Upper lobe of left lung (tissue), 6 donors: ENCODE measurements at places on chromosomes 2 and 18.
A peak's percentile ranks its signal among the peaks of the same experiment; 100 is the strongest.

GRCh38 chr2:3269425-3270094, 108.1 kb downstream of the EIPR1 start:
- no peak for DNase-seq

- DNase-seq, result no peak
Measured at GRCh38 chr2:70690846-70691245, 77.2 kb downstream of the ADD2 start.

DNA sequence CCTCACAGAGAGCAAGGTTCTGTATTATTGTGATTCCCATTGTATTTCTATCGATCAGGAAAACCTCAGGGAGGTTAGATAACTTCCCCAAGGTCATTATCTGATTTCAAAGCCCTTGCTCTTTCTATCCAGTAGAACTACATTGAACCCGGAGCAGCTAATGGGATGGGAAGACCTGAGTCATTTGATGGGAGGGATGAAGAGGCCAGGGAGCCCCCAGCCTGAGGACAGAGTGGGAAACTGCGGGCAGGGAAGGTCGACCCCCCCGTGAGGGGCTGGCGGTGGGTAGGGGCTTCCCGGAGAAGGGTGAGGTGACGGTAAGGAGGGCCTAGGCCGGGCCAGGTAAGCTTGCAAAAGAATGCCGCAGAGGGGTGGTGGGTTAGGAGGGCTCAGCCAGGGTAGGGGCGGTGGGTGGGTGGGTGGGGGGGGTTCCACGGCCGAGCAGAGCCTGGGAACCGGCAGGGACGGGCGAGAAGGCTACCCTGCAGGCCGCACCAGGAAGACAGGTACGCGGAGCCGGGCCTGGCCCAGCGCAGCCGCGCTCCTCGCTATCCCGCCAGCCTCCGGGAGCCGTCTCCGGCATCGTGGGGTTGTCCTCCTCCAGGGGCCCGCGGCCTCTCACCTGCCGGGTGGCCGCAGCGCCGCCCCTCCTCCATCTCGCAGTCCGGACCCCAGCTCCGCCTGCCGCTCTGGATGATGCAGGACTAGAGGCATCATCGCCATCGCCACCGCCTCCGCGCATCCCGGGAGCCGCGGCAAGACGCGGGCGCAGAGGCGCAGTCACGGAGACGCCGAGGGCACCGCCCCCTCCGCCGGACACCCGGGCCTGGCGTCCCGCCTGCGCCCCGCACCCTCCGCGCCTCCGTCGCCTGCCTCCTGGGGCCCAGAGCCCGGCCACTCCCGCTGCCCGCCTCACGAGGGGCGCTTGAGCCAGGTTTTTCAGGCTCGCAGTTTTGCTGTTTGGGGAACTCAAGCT, at the start of gene GPR75:
Gene GPR75 (minus strand): TSS at position 762 of the 976 bp plus-strand sequence. CDS start 5,211 bp downstream, outside the sequence.
- DNase-seq, result peak; percentile 89

- DNase-seq, result no peak
Measured at GRCh38 chr2:220503431-220503830, 876.0 kb downstream of the SLC4A3 start.

DNA sequence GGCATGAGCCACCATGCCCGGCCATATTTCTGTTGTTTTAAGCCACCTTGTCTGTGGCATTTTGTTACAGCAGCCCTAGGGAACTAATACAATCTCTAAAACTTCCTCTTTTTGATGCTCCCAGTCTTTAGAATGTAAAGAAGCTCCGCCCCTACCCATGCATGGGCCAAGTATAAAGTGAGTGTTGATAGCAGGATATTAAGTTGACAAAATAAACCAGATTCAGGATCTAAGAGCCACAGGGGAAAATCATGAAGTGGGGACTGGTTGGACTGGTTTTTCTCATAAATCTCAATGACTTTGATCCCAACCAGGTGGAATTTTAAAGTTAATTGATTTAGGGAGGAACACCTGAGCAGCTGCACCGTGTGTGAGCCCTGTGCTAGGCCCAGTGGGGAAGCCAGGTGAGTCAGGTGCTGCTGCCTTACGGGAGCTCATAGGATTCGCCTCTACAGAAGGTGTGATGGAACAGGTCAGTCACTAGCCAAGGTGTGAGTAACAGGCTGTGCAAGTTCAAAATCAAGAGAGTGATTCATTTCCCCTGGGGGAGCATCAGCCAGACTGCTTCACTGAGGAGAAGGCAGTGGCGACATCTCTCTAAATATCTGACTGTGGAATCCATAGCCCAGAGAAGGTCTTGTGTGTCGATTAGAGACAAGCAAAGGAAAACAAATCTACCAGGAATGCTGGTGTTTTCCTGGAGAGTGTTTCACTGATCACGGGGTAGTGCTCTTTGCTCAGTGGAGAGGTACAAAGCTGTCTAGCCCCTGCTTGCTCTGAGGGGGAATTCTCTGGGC, 63.0 kb upstream of the MSH2 start:
- peak; percentile 54 for DNase-seq

DNA sequence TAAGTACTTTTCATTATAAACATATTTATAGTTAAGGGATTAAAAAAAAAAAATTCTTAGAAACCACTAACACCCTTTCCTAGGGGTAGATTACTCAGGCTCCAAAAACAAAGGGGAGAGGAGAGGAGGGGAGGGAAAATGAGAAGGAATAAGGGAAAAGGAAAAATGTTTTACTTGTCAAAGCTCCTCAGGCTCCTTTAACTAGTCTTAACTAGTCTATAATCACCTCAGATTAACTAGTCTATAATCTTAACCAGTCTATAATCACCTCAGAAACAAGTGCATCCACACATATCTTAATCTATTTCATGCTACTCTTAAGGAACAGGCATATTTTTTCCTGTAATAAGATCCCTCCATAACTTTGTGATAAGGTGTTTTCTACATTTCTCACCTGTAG, 76.4 kb downstream of the KANSL1L start:
- DNase-seq, result no peak

DNA sequence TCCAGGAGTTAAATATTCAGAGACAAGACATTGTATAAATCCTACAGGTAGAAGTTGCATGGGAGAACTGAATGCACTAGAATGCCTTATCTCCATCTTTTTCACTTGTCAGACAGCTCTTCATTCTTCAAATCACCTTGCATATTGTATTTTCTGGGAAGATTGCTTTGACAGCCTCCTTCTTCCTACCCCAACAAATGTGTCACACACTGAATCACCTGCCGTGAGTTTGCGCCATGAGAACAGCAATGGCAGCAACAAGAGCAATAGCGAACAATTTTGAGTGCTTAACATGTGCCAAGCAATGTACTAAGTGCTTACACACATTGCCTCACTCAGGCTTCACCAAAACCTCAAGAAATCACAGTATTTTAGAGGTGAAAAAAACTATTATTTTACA, 161.3 kb upstream of the REG3G start:
- no peak for DNase-seq

GRCh38 chr2:102361632-102362241, 6.1 kb downstream of the IL18R1 start:
- DNase-seq, result no peak

DNA sequence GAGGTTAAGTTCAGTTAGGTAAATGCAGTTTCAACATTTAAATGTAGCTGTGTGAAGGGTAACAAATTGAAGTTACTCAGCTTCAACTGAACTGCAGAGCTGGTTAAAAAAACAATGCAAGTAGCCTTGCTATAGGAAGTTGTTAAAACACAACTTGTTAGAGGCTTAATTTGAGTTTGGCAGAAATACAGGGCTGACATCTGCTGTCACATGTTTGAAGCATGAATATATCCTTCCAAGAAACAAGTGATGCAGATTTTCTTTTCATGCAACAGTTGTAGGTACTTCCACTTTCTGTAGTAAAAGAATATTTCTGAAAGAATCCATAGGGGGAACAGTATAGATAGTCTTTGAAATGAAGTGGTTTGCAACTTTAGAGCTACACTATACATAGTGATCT, 208.7 kb upstream of the RASGRP3 start:
- DNase-seq, result no peak

GRCh38 chr2:105061560-105061959, 23.7 kb downstream of the MRPS9 start:
- no peak for DNase-seq

GRCh38 chr2:229578052-229578846, 136.1 kb downstream of the DNER start:
- DNase-seq, result no peak

- DNase-seq, result no peak
Measured at GRCh38 chr18:57915865-57916582, 112.9 kb upstream of the ATP8B1 start.

GRCh38 chr18:26971409-26971808, 105.9 kb upstream of the AQP4 start:
- peak; percentile 24 for DNase-seq

DNA sequence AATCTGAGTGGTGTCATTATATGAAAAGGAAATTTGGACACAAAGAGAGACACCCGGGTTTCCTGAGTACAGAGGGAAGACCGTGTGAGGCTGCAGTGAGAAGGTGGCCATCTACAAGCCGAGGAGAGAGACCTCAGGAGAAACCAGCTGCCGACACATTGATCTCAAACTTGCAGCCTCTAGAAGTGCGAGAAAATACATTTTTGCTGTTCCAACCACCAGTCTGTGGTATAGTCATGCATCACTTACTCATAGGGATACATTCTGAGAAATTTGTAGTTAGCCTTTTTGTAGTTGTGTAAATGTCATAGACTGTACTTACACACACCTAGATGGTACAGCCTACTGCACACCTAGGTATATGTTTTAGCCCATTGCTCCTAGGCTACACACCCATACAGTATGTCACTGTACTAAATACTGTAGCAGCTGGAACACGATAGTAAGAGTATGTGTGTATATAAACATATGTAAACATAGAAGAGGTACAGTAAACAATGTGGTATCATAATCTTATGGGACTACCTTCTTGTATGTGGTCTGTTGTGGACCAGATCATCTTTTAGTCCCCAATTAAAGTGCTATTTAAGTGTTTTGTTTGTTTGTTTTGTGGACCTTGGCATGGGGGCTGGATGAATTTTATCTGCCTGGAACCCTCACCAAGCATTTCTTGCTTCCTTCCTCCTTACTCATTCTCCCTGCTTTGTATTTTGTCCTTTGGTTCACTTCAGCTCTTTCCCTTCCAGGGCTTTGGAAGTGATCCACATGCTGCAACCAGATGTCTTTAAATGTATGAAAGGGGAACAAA, 38.3 kb upstream of the SESTD1 start:
- DNase-seq, result no peak

DNA sequence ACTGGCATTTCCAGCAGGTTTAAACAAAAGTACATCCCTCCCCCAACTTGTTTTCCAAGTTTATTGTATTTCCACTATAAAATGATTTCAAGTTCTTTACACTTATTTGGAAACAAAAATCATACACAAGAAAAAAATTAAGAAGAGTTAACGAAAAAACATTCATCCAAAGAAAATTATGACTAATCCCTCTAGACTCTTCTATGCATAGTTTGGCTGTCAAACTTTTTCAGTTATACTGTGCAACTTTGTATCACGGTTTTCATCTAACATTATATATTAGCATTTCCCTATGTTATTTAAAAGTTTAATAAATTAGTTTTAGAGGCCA, 627 bp downstream of the WDCP start:
- no peak for DNase-seq

- peak; percentile 65 for DNase-seq
Measured at GRCh38 chr18:79200546-79201268, 131.5 kb downstream of the ATP9B start.

DNA sequence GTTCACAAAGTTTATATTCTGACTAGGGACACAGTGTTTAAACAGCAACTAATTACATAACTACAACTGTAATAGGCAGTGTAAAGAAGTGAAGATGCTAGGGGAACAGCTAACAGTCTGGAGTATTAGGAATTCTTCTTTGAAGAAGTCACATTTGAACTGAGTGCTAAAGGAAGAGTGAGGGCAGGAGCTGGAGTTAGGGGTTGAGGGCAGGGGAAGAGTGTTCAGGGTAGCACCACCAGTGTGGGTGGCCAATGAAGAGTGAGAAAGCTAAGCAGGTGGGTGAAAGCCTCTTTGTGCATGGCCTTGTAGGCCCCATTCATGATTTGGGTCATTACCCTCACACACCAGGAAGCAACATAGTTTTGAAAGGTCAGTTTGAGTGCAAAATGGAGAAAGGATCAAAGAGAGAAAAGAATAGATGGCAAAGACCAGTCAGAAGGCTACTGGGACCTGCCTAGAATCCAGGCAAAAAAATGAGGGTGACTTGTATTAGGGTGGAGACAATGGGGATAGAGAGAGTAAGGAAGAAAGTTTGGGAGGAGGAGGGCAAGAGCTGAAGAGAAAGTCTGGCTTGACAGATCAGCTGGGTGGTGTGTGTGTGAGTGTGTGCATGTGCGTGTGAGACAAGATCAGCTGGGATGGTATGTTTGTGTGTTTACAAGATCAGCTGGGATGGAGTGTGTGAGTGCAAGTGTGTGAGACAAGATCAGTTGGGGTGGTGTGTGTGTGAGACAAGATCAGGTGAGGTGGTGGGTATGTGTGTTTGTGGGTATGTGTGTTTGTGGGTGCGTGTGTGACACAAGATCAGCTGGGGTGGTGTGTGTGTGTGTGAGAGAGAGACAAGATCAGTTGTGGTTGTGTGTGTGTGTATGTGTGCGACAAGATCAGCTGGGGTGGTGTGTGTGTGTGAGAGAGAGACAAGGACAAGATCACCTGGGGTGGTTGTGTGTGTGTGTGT, 43.6 kb upstream of the AGPS start:
- no peak for DNase-seq

DNA sequence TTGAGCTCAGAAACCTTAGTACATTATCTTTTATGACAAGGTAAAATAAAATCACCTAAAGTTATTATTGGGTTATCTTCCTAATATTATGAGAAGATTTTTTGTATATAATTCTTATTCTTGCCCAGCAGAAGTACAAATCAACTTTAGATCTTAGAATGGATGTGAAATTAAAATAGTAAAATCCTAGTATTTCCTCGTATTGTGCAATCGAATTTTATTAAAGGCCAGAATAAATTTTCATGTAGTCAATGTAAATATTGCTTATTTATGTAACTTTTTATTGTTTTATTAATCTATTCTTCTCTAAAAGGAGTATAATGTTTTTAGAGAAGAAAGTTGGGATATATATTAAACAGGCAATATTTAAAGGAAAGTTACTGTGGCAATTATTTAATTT, 12.7 kb downstream of the MARS2 start:
- DNase-seq, result no peak

GRCh38 chr2:76478266-76479035, 767.7 kb upstream of the GCFC2 start:
- DNase-seq, result no peak

GRCh38 chr2:237434866-237435311, 20.9 kb upstream of the COL6A3 start:
- DNase-seq, result no peak

- DNase-seq, result no peak
Measured at GRCh38 chr18:55018602-55019001, 59.3 kb upstream of the CCDC68 start.

DNA sequence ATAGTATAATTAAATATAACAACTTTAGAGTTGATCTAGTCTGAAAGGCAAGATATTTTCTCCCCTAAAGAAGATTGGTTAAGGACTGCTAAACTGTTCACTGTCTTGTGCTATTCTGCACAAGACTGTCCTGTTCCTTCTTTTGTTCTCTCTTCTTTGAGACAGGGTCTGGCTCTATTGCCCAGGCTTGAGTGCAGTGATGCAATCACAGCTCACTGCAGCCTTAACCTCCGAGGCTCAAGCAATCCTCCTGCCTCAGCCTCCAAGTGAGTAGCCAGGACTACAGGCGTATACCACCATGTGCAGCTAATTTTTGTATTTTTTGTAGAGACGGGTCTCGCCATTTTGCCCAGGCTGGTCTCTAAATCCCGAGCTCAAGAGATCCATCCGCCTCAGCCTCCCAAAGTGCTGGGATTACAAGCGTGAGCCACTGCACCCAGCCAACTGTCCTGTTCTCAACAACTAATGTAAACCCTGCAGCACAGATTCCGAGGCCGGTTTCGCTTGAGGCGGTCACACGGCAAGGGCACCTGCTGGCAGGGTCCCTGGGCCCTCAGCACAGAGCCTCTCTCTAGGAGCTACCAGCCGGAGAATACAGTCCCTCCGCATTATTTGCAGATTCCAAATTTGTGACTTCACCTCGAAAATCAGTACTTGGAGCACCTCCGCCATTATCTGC, 16.4 kb downstream of the PXDN start:
- no peak for DNase-seq
